ENCODE measurements at places on chromosomes 16 and 17.

DNA sequence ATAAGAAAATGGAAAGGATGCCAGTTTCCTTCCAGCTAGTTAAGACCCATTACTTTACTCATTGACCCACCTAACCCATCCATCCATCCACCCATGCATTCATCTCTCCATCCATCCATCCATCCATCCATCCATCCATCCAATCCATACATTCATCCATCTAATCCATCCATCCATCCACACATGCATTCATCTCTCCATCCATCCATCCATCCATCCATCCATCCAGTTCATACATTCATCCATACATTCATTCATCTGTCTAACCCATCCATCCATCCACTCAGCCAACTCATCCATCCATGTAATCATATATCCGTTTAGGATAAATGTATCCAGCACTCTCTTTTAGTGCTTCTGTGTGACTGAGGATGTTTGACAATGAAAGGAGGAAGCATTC is 178.8 kb upstream of the CACNG3 start:
- no peak for DNase-seq

DNA sequence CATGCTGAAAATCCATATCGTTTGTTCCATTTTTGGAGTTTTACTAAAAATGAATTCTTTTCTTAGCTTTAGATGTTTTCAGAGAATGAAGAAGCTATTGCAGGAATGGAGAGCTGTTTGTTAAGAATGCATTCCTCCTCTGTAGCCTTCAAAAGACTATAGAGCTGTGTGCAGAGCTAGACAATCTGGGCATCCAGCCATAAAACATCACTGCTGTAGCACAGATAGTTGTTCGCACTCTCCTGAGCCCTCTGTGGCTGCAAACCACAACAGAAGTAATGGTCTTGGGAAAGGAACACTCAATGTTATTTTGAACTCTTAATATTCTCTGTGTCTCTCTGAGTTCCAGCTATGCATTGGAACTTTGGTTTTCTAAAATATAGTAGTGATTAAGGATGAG is 4.9 kb downstream of the TNRC6C start:
- no peak for DNase-seq

GRCh38 chr16:68214726-68215125 is 21.2 kb downstream of the ESRP2 start:
- no peak for DNase-seq

GRCh38 chr17:21143695-21144094 is 16.9 kb downstream of the DHRS7B start:
- no peak for DNase-seq

DNA sequence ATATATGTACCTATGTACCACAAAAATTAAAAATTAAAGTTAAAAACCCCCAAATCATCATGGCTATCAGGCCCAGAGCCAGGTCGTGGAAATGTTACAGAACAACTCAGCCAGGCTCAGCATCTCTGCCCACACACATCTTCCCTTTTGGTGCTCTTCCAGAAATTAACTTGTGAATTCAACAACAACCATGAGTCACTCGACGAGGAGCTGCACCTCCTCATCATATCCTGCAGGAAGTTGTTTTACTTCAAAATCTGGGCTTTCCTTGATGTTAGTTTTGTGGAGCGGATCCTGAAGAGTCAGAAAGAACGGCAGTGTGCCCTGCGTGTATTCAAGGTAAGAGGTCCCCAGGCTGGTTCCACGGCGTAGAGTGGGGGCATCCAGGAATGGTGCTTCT is 10.6 kb downstream of the FBXO39 start:
- no peak for DNase-seq

GRCh38 chr16:19939553-19939952 is 54.9 kb upstream of the GPRC5B start:
- DNase-seq: no peak

GRCh38 chr17:50203604-50204345 is 2.3 kb upstream of the COL1A1 start:
- DNase-seq: no peak

GRCh38 chr17:10177131-10177912 is 21.1 kb downstream of the GAS7 start:
- DNase-seq: no peak

DNA sequence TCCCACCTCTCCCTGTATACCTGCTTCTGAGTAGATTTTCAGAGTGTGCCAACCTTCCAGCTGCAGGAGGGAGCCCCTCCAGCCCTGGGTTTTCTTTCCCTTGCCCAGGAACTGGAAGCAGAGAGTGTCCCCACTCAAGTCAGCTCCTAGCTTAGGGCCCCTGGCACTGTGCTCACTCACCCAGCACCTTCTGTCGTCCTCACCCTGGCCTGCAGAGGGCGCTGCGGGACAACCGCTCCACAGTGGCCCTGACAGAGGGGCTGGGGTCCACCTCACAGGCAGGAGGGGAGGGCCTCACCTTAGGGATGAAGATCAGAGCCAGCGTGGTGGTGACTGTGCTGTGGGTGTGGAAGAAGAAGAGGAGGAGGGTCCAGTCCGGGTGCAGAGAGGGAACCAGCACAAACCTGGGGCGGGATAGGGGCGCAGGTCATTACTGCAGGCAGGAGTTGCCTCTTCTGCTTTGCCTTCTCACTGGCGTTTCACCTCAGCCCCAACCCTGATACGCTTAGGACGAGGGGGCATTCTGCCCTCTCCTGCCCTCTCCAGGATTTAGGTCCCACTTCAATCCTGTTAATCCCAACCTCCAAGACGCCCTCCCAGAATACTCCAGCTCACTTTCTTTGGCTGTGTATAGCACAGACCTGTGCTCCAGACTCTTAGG is 10.0 kb downstream of the GPR179 start:
- DNase-seq: no peak

- DNase-seq: no peak
Observed at GRCh38 chr16:80463326-80463725, 77.5 kb upstream of the DYNLRB2 start.

DNA sequence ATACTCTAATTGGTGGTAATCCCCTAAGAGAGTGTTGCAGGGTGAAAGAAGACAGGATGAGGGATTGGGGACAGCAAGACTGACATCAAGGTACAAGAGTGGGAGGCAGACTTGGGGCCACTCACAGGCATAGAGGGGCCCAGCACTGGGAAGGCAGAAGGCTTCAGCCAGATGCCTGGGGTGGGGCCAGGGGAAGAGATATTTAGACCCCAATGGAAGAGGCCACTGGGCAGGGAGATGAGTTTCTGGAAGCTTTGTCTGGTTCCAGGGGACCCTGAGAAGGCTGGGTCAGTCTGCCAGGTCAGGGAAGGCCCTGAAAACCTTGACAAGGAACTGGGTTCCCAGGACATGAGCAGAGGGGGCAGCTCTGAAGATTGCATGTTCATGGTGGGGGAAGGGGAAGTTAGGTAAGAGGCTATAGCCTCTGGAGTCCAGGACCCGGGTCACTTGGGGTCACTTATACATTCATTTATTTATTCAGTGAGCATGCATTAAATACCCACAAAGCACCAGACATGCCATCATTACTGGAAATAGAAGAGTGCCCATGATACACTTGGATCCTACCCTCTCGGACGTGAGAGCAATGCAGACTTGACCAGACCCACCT is 92.9 kb downstream of the TMEM132E start:
- DNase-seq: no peak
